ENCODE measurements at places on chromosomes 12 and 14. TPM values are rescaled to one million over a fixed set of nuclear protein-coding genes. Genes with fewer than 3 reads are reported as not detected.

DNA sequence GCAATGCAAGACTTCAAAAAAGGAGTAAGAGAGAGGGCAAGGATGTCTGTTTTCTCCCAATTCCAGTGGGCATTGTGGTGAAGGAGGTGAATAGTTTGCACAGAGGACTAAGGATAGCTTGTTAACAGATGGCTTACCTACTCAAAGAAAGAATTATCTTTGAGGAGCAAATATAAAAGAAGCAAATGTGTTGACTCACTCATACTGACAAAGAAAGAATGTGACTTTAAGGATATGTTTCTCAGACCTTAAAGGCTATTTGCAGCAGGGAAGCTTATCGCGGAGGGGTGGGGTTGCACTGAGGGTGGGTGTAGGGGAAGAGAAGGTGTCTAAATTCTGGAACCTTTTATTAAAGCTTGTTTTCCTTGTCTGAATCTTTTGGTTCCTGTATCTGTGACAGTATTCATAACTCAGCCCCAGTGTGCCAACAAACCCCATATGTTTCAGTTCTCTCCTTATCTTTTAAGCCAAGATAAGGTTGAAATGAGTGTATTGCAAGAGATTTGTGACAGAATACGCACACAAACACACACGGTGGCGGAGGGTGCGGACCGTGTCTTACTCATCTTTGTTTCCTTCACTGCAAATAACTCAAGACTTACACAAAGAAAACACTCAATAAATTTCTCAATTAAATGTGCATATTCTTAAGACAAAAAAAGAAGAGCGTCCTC is 146.4 kb upstream of the ARID2 start:
- peak; percentile 3 for DNase-seq

BAZ1A gene
- polyA plus RNA-seq = 22.6 TPM

- DNase-seq = peak; percentile 15
Measured at GRCh38 chr12:54749191-54749818, 101.1 kb upstream of the DCD start.

DNA sequence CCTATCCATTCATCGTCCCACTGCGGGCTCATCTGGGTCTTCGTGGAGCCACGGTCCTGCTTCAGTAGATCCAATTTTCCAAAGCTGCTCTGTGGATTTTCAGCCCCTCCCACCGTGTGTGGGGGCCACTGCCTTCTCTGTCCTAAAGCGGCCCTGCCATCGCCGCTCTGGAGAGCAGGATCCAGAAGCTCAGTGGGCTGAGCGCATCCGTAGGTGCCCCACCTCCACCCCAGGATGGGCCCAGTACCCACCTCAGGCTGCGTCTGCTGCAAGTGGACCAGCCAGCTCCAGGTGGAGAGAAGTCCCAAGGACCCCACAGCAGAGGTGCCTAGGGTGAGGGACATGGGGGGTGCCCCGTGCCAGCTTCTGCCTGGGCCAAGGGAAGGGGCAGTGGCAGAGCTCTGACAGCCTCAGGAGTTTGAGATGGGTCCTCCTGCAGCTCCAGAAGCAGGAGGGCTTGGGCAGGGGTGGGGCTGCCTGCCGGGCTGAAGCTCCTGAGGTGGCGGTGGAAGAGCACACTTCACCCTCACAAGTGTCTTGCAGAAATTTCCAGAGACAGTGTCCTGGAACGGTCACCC is 148.1 kb upstream of the C14orf180 start:
- DNase-seq = no peak

SPX gene
- polyA plus RNA-seq = 0.12 TPM

DNA sequence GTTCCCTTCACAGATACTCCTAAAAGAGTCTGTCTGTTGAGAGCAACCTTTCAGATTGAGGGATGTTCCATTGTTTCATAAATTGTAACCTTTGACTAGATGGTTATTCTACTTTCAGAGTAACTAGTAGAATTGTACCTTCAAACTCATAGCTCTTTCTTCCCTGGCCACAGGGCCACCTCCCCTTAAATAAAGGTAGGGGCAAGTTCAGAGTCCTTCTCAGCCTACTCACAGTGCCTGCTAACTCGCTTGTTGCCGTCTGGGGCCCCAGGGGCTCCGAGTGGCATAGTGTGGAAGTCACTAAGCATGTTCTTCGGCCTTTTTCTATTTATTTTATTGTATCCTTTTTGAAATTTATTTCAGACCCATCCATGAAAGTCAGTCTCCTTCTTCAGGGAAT is 250.4 kb downstream of the ALX1 start:
- DNase-seq = no peak

KRT72 gene
- not detected for polyA plus RNA-seq

- no peak for DNase-seq
Measured at GRCh38 chr12:98420461-98420860, 94.9 kb upstream of the TMPO start.

All from AG04450 (cell line).